Motor neuron (in vitro differentiated cells): ENCODE measurements at places on chromosomes 5 and 9.
A peak's percentile ranks its signal among the peaks of the same experiment; 100 is the strongest.

DNA sequence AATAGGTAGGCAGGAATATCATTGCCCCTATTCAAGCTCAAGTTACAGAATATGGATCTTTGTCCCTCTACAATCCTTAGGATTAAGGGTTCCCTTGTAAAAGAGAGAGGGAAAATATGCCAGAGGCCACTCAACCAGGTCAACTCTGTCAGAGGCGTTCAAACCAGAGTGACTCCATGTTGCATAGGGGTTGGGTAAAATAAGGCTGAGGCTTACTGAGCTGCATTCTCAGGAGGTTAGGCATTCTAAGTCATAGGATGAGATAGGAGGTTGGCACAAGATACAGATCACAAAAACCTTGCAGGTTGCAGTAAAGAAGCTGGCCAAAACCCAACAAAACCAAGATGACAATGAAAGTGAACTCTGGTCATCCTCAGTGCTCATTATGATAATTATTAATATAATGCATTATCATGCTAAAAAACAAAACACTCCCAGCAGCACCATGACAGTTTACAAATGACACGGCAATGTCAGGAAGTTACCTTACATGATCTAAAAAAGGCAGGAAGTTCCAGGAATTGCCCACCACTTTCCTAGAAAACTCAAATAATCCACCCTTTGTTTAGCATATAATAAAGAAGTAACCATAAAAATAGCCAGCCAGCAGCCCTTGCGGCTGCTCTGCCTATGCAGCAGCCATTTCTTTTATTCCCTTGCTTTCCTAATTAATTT is 64.8 kb downstream of the ERP44 start:
- ATAC-seq: no peak

DNA sequence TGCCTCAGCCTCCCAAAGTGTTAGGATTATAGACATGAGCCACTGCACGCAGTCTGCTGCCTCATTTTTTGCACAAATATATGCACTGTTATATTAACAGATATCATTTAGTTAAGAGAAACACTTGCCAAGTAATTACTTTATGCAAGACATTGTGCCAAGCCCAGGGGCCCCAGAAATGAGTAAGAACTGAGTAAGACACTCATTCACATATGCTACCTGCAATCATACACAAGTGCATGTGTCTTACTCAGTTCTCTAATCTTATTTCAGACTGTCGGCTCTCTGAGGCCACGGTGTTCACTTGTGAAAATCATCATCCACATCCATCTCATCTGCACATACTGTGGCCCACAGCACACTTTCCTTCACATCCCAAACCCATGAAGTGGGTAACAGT is 16.0 kb downstream of the TRAF1 start:
- ATAC-seq: no peak

- no peak for ATAC-seq
Measured at GRCh38 chr9:98057138-98057799, 737 bp downstream of the NANS start.

DNA sequence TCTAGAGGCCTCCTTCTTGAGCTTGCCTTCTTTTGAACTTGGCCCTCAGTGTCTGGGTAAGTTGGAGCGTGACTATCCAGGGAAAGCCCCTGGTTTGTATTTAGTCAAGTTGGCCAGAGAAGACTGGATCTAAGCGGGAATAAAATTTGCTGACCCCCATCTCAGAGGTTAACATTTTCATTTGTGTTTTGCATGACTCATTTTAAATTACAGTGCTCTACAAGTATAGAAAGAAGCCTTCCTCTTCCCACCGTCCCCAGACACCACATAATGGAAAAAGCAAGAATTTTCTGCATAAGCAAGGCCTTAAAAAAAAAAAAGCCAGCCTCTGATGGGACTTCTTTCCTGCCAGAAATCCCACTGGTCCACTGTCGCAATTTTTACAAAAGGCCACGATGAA is 27.2 kb downstream of the PIK3R1 start:
- ATAC-seq: no peak

GRCh38 chr9:113985968-113986585 is 92.0 kb downstream of the AMBP start:
- no peak for ATAC-seq

DNA sequence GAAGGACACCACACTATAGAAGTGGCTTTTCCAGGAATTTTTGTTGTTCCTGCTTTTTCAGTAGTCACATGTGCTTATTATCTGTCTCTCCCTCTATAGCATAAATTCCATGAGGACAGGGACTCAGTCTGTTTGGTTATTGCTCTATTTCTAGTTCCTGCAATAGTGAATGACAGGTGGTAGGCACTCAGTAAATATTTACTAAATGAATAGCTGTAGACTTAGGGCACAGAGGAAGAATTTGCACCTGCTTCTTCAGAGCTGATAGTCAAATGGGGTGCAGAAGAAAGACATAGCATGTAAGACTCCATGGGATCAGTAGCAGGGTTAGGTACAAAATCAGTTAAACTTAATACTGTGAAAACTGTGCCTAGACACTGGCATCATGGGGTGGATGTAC is 580.2 kb downstream of the CCDC171 start:
- no peak for ATAC-seq

DNA sequence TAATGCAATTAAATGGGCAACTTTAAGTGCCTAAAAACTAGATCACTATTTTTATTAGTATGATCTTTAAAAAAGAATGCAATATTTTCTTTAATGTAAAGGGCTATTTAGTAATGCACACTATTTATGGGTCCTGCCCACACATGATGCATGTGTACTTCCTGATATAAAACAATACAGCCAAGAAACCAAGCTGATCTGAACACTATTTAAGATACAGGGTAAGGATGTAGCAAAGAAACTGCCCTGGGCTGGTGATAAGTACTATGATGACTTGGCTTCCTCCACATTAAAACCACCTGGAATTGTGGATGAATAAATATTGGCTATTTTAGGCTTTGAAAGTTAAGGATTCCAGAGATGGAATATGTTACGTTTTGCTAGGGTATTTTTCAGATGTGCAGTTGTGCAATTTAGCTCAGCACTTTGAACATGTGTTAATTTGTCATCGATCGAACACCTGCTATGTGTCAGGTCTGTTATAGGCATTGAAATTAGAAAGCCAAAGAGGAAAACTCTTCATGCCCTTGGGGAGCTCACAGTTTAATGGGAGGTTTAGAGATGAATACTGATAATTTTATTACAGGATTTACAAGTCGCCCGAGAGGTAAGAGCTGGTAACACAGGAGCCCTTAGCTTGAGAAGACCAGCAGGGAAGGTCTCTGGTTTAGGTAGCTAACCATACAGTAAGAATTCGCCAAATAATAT is 276.7 kb downstream of the PLK2 start:
- ATAC-seq: peak; percentile 34

- ATAC-seq: no peak
Measured at GRCh38 chr9:115291841-115292240, 173.9 kb upstream of the TNC start.

- ATAC-seq: no peak
Measured at GRCh38 chr9:117340422-117340821, 74.4 kb downstream of the ASTN2 start.

- no peak for ATAC-seq
Measured at GRCh38 chr9:78292716-78293497, 4.0 kb upstream of the PSAT1 start.

DNA sequence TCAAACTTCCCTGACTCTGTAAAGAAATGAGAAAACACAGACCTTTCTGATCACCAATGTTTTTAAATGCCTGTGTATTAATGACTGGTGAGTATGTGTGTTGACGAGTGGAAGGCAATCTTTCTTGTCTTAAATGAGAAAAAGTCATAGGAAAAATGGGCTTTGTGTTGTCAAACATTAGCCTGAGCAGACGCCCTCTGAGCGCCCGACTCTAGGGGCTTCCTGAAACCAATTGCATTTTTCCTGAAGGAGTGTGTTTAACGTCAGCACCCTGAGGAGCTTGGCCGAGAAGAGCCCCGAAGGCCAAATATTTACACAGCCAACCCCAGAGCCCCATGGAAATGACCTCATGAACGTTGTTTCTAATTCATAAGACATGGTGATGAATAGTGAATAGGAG is 154.3 kb downstream of the PHF2 start:
- no peak for ATAC-seq

DNA sequence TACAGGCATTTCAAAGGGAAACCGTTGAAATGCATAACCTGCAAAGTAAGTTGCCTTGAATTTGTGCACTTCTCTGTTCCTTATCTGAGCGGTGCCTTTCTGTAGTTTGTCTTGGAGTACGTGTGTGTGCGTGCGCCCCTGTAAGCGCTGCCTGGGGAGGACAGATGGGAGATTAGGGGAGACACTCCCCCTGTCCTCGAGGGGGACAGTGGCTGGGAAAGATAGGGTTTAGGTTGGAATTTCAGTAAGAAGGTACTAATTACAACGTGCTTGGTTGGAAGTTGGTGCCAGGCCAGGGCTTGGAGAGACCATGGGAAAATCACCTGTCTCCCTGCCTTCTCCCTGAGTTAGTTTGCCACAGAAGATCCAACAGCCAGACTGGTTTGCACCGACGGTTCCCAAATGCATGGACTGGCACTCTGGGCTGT is 73.2 kb downstream of the PIK3R1 start:
- peak; percentile 49 for ATAC-seq

DNA sequence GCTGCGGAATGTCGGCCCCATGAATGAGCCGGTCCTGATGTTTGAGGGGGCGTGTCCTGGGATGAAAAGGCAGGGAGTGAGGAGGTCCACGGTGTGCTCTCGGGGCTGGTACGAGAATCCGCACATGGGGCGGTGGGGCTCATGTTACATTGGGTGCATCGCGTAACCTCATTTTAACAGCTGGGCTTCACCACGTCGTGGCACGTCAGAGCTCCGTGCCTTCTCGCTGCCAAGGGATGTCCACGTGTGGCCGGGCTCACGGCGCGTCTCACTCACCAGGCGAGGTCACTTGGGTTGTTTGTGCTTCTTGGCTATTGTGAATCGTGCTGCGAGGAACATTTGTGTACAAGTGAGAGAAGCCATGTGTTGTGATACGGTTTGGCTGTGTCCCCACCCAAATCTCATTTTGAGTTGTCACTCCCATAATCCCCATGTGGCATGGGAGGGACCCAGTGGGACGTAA is 29.1 kb upstream of the IRX4 start:
- ATAC-seq: no peak

GRCh38 chr9:89864257-89864656 is 259.4 kb downstream of the GADD45G start:
- peak; percentile 22 for ATAC-seq

DNA sequence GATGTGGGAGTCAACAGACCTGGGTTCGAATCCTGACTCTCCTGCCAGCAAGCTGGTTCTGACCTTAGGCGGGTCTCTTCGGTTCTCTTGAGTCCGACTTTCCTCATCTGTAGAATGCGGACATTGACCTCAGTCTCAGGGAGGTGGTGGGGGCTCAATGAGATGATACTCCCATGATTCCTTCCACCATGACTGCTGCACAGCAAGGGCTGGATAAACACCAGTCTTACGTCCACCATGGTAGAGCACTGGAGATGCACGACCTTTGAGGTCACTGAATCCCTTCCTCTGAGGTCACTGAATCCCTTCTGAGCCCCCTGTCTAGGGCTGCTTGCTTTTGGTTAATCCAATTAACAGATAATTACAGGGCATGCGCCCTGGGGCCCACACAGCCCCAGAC is 12.5 kb upstream of the SMIM23 start:
- ATAC-seq: no peak

GRCh38 chr5:142481410-142481809 is 156.6 kb upstream of the SPRY4 start:
- no peak for ATAC-seq

DNA sequence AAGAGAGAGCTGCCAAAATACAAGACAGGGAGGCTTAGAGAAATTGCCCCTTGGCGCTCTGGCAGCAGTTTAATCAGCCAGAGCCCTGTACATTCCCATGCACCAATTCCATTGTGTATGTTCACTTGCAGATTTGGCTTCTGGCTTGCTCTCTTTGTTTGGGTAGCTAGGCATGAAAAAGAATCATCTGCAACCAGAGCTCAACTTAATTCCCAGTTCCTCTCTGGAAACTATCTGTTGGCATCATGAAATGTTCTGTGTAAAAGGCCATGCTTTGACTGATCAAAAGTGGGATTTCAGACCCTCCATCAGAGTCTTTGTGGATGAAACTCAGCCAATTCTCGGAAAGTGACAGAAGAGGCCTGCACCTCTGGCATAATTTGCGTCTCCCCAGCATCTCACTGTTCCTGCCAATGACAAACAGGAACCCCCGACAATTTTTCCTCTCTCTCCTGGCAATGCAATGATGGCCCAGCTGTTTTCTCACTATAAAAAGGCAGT is 53.8 kb upstream of the RAD23B start:
- ATAC-seq: peak; percentile 39

- ATAC-seq: peak; percentile 34
Measured at GRCh38 chr9:98162613-98163012, 29.8 kb downstream of the CORO2A start.

- no peak for ATAC-seq
Measured at GRCh38 chr5:108747774-108748400, at the start of gene FER. TSS of gene FER (plus strand) at chr5:108747897. CDS start at chr5:108798183, 50,286 bp downstream.

DNA sequence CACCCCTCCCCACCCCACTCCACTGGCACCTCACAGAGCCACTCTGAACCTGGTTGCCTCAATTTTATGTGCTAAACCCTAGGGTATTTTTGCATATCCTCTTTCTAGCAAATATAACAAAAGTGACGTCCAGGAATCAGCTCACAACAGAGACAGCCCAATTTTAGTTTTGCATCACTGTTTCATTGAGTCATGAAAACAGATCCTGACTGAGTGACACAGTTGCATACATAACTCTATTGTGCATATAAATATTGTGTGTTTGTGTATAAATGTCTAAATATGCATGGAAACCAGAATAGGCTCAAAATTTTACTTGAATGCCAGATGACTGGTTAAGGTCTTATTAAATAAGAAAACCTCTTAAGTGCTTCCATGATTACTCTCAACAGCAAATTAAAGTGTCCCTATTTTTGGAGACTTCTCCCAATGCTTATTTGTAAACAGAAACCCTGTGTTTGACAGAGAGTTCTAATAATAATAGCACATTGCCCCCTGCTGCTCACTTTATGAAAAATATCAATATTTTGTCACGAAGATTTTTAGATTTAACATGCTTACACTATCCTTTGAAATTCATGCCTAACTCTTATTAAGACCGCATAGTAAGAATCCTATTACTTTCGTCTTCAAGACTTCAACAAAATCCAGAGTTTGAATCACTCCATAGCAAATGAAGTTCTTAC is 75.5 kb upstream of the PRRC1 start:
- ATAC-seq: no peak

DNA sequence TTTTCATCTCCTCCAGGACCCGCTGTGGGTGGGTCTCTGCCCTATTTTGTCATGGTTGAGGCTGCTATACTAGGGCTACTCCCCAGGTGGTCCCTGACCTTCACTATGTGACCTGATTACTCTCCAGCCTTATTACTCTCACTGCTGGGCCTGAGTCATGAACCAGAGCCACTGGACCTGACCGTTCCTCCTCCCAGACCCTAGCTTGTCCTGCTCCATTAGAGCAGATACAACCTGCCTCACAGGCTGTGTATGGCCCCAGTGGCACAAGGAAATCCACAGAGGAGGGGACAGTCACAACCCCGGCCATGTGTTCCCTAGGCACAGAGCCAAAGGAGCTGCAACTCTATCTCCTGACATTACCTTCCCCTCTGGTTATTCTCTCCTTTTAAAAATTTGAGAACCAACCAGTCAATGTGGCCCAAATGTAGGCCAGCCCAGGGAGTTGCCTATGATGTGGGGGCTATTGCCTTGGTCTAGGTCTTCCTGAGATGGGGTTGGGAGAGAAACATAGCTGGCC is 96.0 kb upstream of the FSTL4 start:
- ATAC-seq: no peak

GRCh38 chr5:107319901-107320300 is 350.8 kb downstream of the EFNA5 start:
- no peak for ATAC-seq

- no peak for ATAC-seq
Measured at GRCh38 chr5:141804475-141804874, 73.7 kb downstream of the PCDH1 start.

GRCh38 chr9:112348257-112349007 is 15.0 kb upstream of the PTBP3 start:
- no peak for ATAC-seq
